ENCODE measurements at places on chromosomes 2 and 18. TPM values are rescaled to one million over a fixed set of nuclear protein-coding genes. Genes with fewer than 3 reads are reported as not detected.
A peak's percentile ranks its signal among the peaks of the same experiment; 100 is the strongest.

DNA sequence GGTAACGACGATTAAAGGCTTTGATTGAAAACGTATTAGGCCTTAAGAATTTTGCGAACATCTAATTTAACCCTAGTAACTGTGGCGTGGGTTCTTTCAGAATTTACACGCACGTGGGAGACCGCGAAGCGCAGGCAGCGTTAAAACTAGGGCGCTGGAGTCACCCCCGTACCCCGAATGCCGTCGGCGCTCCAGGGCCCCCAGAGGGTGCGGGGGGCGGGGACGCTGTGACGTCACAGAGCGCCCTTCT is 673 bp upstream of the SMCHD1 start:
- H3K27ac ChIP-seq = peak overlapping the region; percentile 98
- no peaks in the 10 kb centered on the region for H3K36me3 ChIP-seq
- DNase-seq = no peak
- H3K4me1 ChIP-seq = peaks cover 42% of the 10 kb centered on the region
- peak overlapping the region; percentile 98 for H3K4me3 ChIP-seq
- no peaks in the 10 kb centered on the region for H3K27me3 ChIP-seq

GRCh38 chr18:3340015-3340681 is 78.2 kb downstream of the MYL12B start:
- no peak for DNase-seq
- H3K4me3 ChIP-seq = no peak overlapping the region
- H3K4me1 ChIP-seq = no peaks in the 10 kb centered on the region
- no peaks in the 10 kb centered on the region for H3K27me3 ChIP-seq
- H3K36me3 ChIP-seq = no peaks in the 10 kb centered on the region
- no peak overlapping the region for H3K27ac ChIP-seq

DNA sequence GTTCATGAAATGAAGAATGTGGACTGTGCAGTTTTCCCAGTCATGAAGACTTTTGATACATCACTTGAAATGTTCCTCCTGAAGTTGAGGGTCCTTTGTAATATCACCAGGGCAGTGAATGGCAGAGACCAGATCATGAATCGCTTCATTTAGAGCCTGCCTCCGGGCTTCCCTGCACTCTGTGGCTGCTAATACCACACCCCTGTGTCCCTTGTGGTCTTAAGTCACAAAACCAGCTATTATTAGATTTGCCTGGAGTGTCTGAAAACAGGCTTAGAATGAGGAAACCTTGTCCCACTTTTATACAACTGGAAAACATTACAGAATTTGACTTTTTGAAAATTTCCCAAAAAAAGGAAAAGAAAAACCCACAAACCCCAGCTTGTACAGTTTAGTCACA is 147.9 kb downstream of the MGAT5 start:
- DNase-seq = no peak
- H3K27me3 ChIP-seq = no peaks in the 10 kb centered on the region
- H3K4me3 ChIP-seq = no peak overlapping the region
- peaks cover 25% of the 10 kb centered on the region for H3K4me1 ChIP-seq

DNA sequence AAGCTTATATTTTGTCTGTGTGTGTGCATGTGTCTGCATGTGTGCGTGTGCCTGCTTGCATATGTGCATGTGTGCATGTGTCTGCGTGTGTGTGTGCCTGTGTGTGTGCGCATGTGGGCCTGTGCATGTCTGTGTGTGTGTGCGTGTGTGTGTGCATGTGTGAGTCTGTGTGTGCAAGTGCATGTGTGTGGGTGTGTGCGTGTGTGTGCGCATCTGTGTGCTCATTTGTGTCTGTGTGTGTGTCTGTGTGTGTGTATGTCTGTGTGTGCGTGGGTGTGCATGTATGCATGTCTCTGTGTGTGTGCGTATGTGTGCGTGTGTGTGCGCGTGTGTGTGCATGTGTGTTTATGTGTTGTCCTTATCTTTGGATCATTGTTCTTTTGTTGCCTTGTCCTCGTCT is 56.8 kb downstream of the DSC3 start:
- no peaks in the 10 kb centered on the region for H3K36me3 ChIP-seq
- no peak for DNase-seq
- no peak overlapping the region for H3K4me3 ChIP-seq
- H3K27me3 ChIP-seq = no peaks in the 10 kb centered on the region
- no peaks in the 10 kb centered on the region for H3K4me1 ChIP-seq

ATF2 gene
- 40.1 TPM for total RNA-seq

ZNF532 gene
- 31.2 TPM for total RNA-seq

DNA sequence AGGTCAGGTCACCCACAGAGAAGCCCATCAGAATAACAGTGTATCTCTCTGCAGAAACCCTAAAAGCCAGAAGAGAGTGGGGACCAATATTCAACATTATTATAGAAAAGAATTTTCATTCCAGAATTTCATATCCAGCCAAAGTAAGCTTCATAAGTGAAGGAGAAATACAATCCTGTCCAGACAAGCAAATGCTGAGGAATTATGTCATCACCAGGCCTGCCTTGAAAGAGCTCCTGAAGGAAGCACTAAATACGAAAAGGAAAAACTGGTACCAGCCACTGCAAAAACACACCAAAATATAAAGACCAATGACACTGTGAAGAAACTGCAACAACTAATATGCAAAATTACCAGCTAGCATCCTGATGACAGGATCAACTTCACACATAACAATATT is 260.0 kb upstream of the KYNU start:
- no peak overlapping the region for H3K4me3 ChIP-seq
- H3K4me1 ChIP-seq = no peaks in the 10 kb centered on the region
- no peak for DNase-seq
- H3K36me3 ChIP-seq = no peaks in the 10 kb centered on the region
- H3K27me3 ChIP-seq = no peaks in the 10 kb centered on the region

CDH7 gene
- total RNA-seq = not detected

DNA sequence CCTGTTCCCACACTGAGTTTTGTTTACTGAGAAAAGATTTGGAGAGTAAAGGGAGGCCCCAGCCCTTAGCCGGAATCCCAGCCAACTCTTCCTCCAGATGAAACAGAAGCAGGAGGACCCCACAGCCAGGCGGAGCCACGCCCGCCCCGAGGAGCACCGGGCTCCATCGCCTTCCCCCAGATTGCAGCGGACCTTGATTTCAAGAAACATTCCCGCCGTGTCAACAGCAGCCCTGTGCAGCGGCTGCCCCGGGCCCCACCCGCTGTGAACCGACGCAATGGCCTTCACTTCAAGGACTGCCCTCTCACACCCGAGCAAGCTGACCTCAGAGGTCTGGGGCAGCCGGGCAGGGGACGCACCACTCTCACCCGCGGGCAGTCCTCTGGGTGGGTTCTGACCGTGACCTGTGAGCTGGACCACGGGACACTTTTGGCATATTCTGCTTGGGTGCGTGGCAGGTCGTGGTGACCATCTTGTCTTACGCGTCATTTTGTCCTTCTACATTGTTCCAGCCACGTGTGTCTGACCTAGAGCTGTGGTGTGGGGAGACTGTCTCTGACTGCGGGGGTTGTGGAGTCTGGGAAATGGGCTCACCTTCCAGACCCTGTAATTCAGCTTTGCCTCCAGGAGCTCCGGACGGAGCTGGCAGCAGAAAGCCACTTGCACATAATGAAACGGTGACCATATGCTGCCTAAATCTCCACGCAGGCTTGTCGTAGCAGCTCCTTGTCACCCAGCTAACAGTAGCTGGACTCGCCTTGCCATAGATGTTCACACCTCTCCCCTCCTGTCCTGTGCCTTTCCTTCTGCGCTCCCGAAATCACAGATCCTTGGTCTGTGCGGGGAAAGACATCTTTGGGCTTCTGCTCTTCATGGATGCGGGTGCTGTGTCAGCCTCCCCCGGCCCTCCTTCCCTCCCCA is 32.0 kb upstream of the INHBB start:
- peak overlapping the region; percentile 45 for H3K4me3 ChIP-seq
- no peak for DNase-seq
- no peaks in the 10 kb centered on the region for H3K27me3 ChIP-seq

RTP5 gene
- total RNA-seq = 0.19 TPM

MAP3K19 gene
- not detected for total RNA-seq

- H3K36me3 ChIP-seq = no peaks in the 10 kb centered on the region
- no peaks in the 10 kb centered on the region for H3K27me3 ChIP-seq
- H3K4me1 ChIP-seq = peaks cover 11% of the 10 kb centered on the region
- H3K27ac ChIP-seq = no peak overlapping the region
Observed at GRCh38 chr2:20549691-20550348, 101.1 kb downstream of the HS1BP3 start.

HOXD13 gene
- not detected for total RNA-seq
